Ovary (tissue), 10 donors: ENCODE measurements at places on chromosomes 6 and 20. TPM values are rescaled to one million over a fixed set of nuclear protein-coding genes. Genes with fewer than 3 reads are reported as not detected.

DNA sequence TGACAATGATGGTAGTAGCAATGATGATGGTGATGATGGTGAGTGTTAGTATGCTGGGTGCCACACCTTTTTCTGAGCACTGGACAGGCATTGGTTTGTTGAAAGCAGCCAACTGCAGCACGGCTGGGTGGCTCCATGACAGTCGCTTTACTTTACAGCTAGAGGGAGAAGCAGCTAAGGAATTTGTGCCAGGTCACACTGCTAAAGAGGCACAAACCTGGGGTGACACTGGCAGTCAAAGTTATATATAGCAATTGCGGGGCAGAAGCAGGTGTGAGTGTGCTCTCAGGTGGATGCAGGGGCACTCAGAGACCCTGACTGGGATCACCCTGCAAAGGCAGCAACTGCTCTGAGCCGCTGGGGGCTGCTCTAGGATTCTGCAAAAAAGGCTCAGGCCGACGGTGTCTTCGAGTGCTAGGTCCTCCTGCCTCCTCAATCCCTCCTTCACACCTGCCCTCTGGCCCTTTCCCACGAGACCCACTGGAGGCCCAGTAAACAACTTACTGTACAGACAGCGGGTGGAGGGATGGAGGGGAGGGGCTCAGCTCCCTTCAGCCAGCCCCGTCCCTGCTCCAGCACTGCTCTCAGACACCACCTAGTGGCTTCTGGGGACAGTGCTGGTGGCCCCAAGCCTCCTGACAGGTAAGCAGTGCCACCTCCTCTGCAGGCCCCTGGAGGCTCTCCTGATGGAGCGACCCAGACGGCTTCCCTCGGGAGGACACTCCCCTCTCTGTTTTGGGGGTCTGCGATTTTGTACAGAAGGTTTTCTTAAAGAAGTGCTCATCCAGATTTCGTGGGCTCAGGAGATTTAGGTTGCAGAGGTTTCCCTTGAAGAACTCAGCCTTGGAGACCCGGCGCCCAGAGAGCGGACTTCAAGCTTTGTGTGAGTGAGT, 4.4 kb upstream of the RPS21 start:
- no peaks in the 10 kb centered on the region for H3K36me3 ChIP-seq
- H3K27me3 ChIP-seq: no peaks in the 10 kb centered on the region
- H3K27ac ChIP-seq: no peak overlapping the region
- H3K4me1 ChIP-seq: peaks cover 7% of the 10 kb centered on the region

- no peaks in the 10 kb centered on the region for H3K4me1 ChIP-seq
- no peaks in the 10 kb centered on the region for H3K36me3 ChIP-seq
- H3K27ac ChIP-seq: no peak overlapping the region
- DNase-seq: no peak
- H3K27me3 ChIP-seq: no peaks in the 10 kb centered on the region
- H3K4me3 ChIP-seq: no peak overlapping the region
Measured at GRCh38 chr6:115443825-115444478, 616.7 kb downstream of the FRK start.

DNA sequence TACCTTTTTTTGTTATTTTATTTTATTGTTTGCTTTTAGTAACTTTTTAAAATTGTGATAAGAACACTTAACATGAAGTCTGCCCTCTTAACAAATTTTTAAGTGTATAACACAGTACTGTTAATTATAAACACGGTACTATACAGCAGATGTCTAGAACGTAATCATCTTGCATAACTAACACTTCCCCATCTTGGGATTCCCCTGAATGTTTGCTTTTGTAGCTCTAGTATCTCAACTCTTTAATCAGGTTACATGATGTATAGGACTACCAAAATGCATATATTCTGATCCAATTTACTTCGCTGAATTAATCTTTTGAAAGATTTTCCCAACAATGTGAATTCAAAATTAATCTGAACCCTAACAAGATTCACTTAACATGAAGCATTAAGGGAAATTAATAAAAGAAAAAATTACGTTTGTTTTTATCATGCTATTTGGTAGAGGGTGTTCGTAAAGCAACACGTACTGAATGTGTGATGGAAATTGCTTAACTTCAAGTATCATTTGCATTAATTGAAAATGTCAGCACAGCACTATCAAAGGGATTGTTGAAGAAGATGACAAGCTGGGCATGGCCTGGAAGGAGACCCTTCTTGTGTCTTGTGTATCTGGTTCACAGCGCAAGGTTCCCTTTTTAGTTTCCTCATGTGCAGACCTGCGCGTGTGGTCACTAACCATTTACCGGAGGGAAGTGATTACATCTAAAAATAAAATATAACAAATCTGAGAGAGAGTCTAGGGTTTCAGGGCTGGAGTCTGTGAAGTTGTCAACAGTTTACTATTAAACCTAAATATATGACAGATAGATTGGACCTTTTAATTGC, 15.2 kb downstream of the COL19A1 start:
- H3K4me1 ChIP-seq: no peaks in the 10 kb centered on the region
- H3K27ac ChIP-seq: no peak overlapping the region
- H3K36me3 ChIP-seq: no peaks in the 10 kb centered on the region
- no peak for DNase-seq
- H3K4me3 ChIP-seq: no peak overlapping the region

FAM83C gene
- total RNA-seq: not detected

- no peak overlapping the region for H3K4me3 ChIP-seq
- H3K36me3 ChIP-seq: no peaks in the 10 kb centered on the region
- no peak for DNase-seq
- no peaks in the 10 kb centered on the region for H3K27me3 ChIP-seq
- no peak overlapping the region for H3K27ac ChIP-seq
Measured at GRCh38 chr6:57242505-57242904, 20.4 kb upstream of the RAB23 start.

- H3K4me1 ChIP-seq: no peaks in the 10 kb centered on the region
- no peak overlapping the region for H3K4me3 ChIP-seq
- no peak overlapping the region for H3K27ac ChIP-seq
- H3K36me3 ChIP-seq: no peaks in the 10 kb centered on the region
- DNase-seq: no peak
- no peaks in the 10 kb centered on the region for H3K27me3 ChIP-seq
Measured at GRCh38 chr6:52392944-52393343, 27.2 kb upstream of the EFHC1 start.

- H3K27ac ChIP-seq: no peak overlapping the region
- no peak overlapping the region for H3K4me3 ChIP-seq
- no peaks in the 10 kb centered on the region for H3K4me1 ChIP-seq
- H3K36me3 ChIP-seq: no peaks in the 10 kb centered on the region
Measured at GRCh38 chr6:49692534-49692933, 20.8 kb downstream of the CRISP2 start.

- no peak for DNase-seq
- H3K27ac ChIP-seq: no peak overlapping the region
- H3K27me3 ChIP-seq: no peaks in the 10 kb centered on the region
- H3K4me3 ChIP-seq: no peak overlapping the region
- H3K36me3 ChIP-seq: no peaks in the 10 kb centered on the region
- peaks cover 10% of the 10 kb centered on the region for H3K4me1 ChIP-seq
Measured at GRCh38 chr20:62639765-62640164, 2.5 kb upstream of the SLCO4A1 start.

YIPF3 gene
- 71.4 TPM for total RNA-seq

DNA sequence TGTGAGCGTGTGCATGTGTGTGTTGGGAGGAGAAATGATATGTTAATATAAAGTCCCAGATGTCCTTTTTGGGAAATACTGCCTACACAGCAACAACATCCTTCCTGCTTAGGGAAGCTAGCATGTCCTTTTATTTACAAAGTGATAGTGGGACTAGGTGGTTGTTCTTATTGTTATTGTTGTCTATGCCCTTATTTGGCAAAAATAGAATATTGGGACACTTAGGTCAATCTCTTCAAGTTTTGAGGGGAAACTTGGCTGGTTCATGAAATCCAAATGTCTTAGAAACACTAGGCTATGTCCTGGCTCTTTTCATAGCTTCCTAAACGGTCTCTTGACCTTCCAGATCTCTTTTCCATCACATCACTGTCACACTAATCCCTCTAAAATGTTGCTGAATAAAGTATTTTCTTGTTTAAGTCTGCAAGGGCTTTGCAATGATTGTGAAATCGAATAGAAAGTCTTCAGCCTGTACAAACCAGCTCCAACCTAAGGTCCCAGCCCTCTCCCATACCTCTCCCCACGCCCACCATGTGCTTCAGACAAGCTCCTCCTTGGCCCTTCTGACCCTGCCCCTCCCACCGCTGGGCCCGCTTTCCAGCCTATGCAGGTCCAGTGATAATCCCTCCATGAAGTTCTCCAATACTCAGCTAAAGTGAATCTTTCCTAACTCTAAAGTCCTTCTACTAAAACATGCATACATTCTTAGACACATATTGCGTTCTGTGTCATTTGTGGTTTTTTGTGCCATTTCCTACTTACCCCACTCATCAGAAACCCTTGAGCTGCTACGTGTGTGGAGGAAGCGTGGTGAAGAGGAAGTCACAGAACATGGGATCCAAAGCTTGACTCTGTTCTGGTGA, 205.1 kb downstream of the LY86 start:
- no peak for DNase-seq
- no peaks in the 10 kb centered on the region for H3K4me1 ChIP-seq
- H3K4me3 ChIP-seq: no peak overlapping the region
- no peak overlapping the region for H3K27ac ChIP-seq
- no peaks in the 10 kb centered on the region for H3K27me3 ChIP-seq

GRCh38 chr6:129490521-129491255, 219.3 kb downstream of the ARHGAP18 start:
- no peak overlapping the region for H3K27ac ChIP-seq
- no peaks in the 10 kb centered on the region for H3K4me1 ChIP-seq
- no peaks in the 10 kb centered on the region for H3K36me3 ChIP-seq
- no peak overlapping the region for H3K4me3 ChIP-seq
- H3K27me3 ChIP-seq: no peaks in the 10 kb centered on the region
- DNase-seq: no peak

GRCh38 chr6:40555092-40555491, 32.1 kb downstream of the LRFN2 start:
- no peak overlapping the region for H3K27ac ChIP-seq
- no peaks in the 10 kb centered on the region for H3K36me3 ChIP-seq
- no peak for DNase-seq
- no peaks in the 10 kb centered on the region for H3K27me3 ChIP-seq
- no peak overlapping the region for H3K4me3 ChIP-seq

DNA sequence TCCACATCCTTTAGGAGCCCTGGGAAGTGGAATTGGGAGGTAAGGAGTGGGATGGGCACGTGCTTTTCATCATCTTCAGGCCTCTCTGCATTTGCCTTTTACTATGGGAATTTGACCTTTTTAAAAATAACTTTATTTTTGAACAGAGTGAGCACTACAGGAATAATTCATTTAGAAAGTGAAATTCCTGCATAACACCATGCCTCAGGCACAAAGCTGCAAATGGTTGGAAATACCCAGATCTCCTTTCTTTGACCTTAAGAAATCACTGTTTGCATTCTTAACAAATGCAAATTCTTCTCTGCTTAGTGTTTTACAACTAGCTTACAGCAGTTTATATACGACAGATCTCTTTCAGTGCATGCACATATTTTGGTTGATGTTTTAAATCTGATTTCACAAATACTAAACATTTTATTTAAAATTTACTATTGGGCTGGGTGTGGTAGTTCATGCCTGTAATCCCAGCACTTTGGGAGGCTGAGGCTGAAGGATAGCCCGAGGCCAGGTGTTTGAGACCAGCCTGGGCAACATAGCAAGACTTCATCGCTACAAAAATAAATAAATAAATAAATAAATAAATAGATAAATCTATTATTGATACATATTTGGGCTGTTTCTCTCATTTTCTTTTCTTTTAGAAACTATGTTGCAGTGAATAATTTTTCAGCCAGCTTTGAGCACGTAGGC, 24.5 kb downstream of the CST8 start:
- no peak overlapping the region for H3K27ac ChIP-seq
- H3K4me3 ChIP-seq: no peak overlapping the region

GRCh38 chr6:146931214-146931613, 273.0 kb upstream of the STXBP5 start:
- DNase-seq: no peak
- no peaks in the 10 kb centered on the region for H3K4me1 ChIP-seq
- H3K27me3 ChIP-seq: no peaks in the 10 kb centered on the region
- H3K4me3 ChIP-seq: no peak overlapping the region

RCAN2 gene
- total RNA-seq: 12.5 TPM

DNA sequence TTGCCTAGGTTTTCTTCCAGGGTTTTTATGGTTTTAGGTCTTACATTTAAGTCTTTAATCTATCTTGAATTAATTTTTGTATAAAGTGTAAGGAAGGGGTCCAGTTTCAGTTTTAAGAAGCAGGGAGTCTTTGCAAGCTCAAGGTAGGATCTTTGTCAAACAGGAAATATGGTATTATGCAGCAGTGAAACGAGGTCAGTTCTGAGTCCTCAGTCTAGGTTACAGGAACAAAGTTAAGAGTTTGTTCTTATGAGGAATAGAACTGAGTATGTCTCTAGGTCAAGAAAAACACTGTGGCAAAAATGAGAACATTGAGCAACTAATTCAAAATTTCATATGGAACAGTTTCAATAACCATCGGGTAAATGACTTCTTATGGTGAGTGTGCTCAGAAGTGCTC, 63.6 kb downstream of the GCLC start:
- no peaks in the 10 kb centered on the region for H3K4me1 ChIP-seq
- peaks cover 2% of the 10 kb centered on the region for H3K27me3 ChIP-seq
- H3K36me3 ChIP-seq: no peaks in the 10 kb centered on the region
- DNase-seq: no peak

HLA-DMB gene
- 25.2 TPM for total RNA-seq

DNA sequence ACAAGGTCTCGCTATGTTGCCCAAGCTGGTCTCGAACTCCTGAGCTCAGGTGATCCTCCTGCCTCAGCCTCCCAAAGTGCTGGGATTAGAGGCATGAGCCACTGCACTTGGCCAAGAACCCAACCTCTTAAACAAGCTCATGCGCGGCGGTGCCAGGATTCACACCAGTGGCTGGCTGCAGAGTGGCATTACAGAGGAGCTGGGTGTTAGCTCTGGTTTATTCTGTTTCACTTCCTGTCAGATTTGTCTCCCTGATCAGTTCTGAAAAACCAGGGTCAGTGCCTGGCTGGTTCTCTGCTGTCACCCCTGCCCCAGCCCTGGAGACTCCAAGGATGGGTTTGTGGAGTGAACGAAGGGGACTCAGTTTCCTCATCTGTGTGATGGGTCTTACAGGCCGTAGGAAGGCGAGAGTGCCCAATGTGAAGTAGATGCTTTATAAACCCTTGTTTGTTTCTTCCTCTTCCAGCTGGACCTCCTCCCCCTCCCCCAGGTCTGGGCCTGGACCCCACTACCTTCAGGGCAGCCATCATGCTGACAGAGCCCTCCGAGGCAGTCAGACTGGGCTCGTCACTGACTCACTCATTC, 63.4 kb downstream of the UBE2V1 start:
- H3K4me3 ChIP-seq: no peak overlapping the region
- no peak overlapping the region for H3K27ac ChIP-seq
- H3K27me3 ChIP-seq: no peaks in the 10 kb centered on the region
- no peaks in the 10 kb centered on the region for H3K36me3 ChIP-seq
